Type B pancreatic cell (in vitro differentiated cells): ENCODE measurements at places on chromosomes 13 and 19. TPM values are rescaled to one million over a fixed set of nuclear protein-coding genes. Genes with fewer than 3 reads are reported as not detected.

GRCh38 chr19:43610493-43610892, 1.4 kb upstream of the SRRM5 start:
- DNase-seq: no peak
- H3K27ac ChIP-seq: no peak overlapping the region
- H3K27me3 ChIP-seq: no peaks in the 10 kb centered on the region
- peaks cover 31% of the 10 kb centered on the region for H3K36me3 ChIP-seq
- peaks cover 13% of the 10 kb centered on the region for H3K4me1 ChIP-seq

Gene CBY2
- not detected in 2 replicates for total RNA-seq

DNA sequence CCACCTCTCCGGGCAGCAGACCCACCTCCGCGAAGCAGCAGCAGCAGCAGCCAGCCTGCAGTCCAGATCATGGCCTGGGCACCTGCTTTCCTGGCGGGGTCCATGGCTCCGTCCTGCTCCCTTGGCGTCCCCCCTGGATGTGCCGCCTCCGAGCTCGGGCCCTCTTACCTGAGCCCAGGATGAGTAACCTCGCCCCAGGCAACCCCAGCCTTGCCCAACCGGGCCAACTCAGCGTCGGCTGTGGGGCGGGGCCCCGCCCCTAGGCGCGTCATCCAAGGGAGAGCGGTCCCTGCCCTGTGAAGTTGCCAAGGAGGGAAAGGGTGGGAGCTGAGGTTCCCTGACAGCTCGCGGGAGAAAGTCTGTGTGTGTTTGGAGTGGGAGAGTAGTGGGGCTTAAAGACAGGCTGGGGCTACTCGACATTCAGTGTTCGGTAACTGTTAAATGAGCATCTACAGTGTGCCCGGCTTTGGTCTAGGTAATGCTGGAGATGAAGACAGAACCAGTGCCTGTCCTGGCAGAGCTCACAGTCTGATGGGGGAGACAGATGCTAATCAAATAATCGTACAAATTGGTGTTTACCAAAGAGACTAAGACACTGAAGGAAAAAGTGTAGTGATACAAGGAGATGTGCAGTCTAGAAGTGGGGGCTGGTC, at the start of gene LYPD3:
LYPD3 (minus strand) TSS at position 141 of the 653 bp plus-strand sequence; CDS start at position 104, 37 bp downstream.
- peaks cover 3% of the 10 kb centered on the region for H3K27me3 ChIP-seq
- H3K36me3 ChIP-seq: no peaks in the 10 kb centered on the region
- H3K4me3 ChIP-seq: peak within 1 kb of the TSS; percentile 96
- DNase-seq: no peak
- peak within 1 kb of the TSS; percentile 95 for H3K27ac ChIP-seq

DNA sequence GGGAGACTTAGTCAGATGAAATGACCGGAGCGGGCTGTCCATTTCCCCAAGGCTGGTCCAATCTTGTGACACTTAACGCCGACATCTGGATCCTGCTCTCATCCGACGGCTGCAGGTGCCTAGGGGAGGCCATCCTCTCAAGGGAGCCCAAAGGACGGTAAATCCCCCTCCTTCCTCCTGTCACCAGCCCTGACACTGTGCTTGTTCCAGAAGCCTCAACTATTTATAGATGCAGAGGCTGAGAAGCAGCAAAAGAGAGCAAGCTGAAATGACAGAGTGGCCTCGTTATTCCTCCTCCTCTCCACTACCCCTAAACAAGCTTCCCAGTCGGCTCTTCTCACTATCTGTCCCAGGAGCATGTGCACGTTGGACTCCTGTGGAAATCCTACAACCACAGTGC, 533.7 kb downstream of the LIG4 start:
- no peak overlapping the region for H3K27ac ChIP-seq
- H3K27me3 ChIP-seq: peaks cover 3% of the 10 kb centered on the region
- no peak for DNase-seq
- no peaks in the 10 kb centered on the region for H3K4me1 ChIP-seq
- no peaks in the 10 kb centered on the region for H3K36me3 ChIP-seq

DNA sequence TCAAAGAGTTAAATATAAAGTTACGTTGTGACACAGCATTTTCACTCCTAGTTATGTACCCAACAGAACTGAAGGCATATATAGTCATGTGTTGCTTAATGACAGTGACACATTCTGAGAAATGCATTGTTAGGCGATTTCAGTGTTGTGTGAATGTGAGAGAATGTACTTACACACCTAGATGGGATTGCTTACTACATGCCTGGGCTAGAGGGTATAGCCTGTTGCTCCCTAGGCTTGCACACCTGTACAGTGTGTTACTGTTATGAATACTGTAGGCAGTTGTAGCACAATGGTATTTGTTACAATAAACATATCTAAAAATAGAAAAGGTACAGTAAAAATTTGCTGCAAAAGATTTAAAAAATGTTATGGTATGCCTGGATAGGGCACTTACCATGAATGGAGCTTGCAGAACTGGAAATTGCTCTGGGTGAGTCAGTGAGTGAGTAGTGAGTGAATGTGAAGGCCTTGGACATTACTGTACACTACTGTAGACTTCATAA, 89.2 kb downstream of the DHRS12 start:
- no peak overlapping the region for H3K4me3 ChIP-seq
- peaks cover 5% of the 10 kb centered on the region for H3K36me3 ChIP-seq
- H3K27ac ChIP-seq: peak overlapping the region; percentile 92
- no peaks in the 10 kb centered on the region for H3K4me1 ChIP-seq

Gene CYP4F22
- total RNA-seq: not detected in 2 replicates

DNA sequence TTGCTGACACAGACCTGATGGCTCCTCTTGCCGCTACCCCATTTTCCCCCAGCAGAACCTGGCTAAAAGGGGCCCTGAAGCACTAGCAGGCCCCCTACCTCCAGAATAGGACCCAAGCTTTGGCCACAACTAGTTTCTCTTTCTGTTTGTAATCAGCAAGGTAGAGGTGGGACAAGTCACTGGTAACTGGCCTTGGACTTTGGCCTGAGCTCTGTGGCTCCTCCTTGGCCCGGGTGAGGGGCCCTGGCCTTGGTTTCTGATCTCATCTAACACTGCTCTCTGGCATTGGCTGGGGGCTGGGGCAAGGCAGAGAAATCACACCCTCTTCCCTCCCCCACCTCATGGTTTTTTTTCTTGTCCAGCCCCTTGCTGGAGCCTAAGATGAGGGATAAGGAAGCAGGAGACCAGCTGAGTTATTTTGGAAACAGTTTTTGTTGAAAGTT, 2.1 kb downstream of the CALM3 start:
- H3K4me3 ChIP-seq: peak overlapping the region; percentile 100
- peak overlapping the region; percentile 87 for H3K27ac ChIP-seq
- peaks cover 11% of the 10 kb centered on the region for H3K36me3 ChIP-seq
- peaks cover 22% of the 10 kb centered on the region for H3K4me1 ChIP-seq
- H3K27me3 ChIP-seq: peaks cover 2% of the 10 kb centered on the region

GRCh38 chr19:36638862-36639510, 27.7 kb downstream of the ZNF461 start:
- H3K27me3 ChIP-seq: no peaks in the 10 kb centered on the region
- no peak overlapping the region for H3K4me3 ChIP-seq
- H3K4me1 ChIP-seq: no peaks in the 10 kb centered on the region

DNA sequence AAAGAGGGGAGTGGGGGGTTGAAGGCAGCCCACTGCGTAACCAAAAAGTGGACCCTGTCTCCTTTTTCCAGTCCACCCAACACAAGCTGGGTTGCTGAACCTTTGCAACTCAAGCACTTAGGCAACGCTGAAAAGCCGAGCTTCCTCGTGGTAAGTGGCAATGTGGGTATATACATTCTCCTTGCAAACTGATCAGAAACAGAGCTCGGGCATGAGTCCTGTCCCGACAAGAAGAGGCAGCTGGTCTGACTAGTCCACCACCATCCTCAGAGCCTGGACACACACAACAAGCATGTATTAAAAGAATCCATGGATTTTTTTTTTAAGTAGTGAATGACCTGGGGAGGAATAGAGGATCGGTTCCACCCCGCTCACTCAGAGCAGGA, 240.6 kb upstream of the ZNF507 start:
- peaks cover 27% of the 10 kb centered on the region for H3K27me3 ChIP-seq
- H3K36me3 ChIP-seq: no peaks in the 10 kb centered on the region
- H3K27ac ChIP-seq: no peak overlapping the region
- DNase-seq: no peak

GRCh38 chr19:18424122-18424889, 5.1 kb downstream of the SSBP4 start:
- no peak for DNase-seq
- H3K27ac ChIP-seq: peak overlapping the region; percentile 70
- H3K4me3 ChIP-seq: peak overlapping the region; percentile 56
- no peaks in the 10 kb centered on the region for H3K36me3 ChIP-seq

GRCh38 chr13:79160818-79161217, 245.2 kb downstream of the RBM26 start:
- no peaks in the 10 kb centered on the region for H3K4me1 ChIP-seq
- no peak overlapping the region for H3K27ac ChIP-seq
- no peak for DNase-seq

Gene RPL36
- 1,016 and 1,024 TPM in 2 replicates for total RNA-seq

DNA sequence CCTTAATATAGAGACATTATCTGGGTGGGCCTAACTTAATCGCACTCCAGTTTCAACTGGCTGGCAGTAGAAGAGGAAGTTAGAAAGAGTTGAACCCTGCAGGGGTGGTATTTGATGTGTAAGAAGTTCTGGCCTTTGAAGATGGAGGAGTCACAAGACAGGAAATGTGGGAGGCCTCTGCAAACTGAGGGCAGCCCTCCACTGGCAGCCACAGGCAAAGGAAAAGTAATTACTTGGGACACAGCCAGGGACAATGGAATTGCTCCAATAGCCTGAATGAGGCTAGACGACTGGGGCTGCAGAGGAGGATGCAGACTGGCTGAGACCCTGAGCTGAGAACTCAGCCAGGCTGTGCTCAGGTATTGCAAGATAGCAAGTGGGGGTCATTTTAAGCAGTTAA, 703.3 kb upstream of the ARGLU1 start:
- no peaks in the 10 kb centered on the region for H3K36me3 ChIP-seq
- H3K27me3 ChIP-seq: no peaks in the 10 kb centered on the region
- H3K4me3 ChIP-seq: no peak overlapping the region
- H3K27ac ChIP-seq: no peak overlapping the region

- no peak for DNase-seq
- no peaks in the 10 kb centered on the region for H3K27me3 ChIP-seq
- H3K4me1 ChIP-seq: peaks cover 5% of the 10 kb centered on the region
These were observed 203.2 kb downstream of the FGF14 start for GRCh38 chr13:102198418-102199311.

GRCh38 chr19:49347835-49348234, 12.6 kb downstream of the CD37 start:
- H3K36me3 ChIP-seq: peaks cover 37% of the 10 kb centered on the region
- no peaks in the 10 kb centered on the region for H3K4me1 ChIP-seq
- peak overlapping the region; percentile 36 for H3K27ac ChIP-seq
- DNase-seq: no peak
- H3K27me3 ChIP-seq: no peaks in the 10 kb centered on the region
- no peak overlapping the region for H3K4me3 ChIP-seq

DNA sequence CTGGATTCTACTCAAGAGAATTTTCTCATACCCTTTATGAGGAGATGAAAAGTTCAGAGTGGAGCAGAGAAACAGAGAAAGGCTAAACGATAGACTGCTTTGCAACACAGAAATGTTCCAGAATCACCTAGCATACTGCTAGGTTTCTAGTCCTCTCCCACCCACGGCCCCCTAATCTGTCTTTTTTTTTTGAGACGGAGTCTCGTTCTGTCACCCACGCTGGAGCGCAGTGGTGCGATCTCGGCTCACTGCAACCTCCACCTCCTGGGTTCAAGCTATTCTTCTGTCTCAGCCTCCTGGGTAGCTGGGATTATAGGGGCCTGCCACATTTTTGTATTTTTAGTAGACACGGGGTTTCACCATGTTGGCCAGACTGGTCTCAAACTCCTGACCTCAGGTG, 4.8 kb downstream of the SUGP2 start:
- DNase-seq: no peak
- peaks cover 25% of the 10 kb centered on the region for H3K36me3 ChIP-seq
- no peaks in the 10 kb centered on the region for H3K27me3 ChIP-seq

- no peak overlapping the region for H3K27ac ChIP-seq
- DNase-seq: no peak
- H3K4me1 ChIP-seq: no peaks in the 10 kb centered on the region
- peaks cover 10% of the 10 kb centered on the region for H3K27me3 ChIP-seq
- H3K4me3 ChIP-seq: no peak overlapping the region
- no peaks in the 10 kb centered on the region for H3K36me3 ChIP-seq
These were observed 93.2 kb upstream of the SERP2 start for GRCh38 chr13:44280456-44280855.

GRCh38 chr13:23678795-23679194, 108.6 kb downstream of the TNFRSF19 start:
- peak overlapping the region; percentile 50 for H3K27ac ChIP-seq
- peaks cover 27% of the 10 kb centered on the region for H3K36me3 ChIP-seq
- DNase-seq: no peak
- no peak overlapping the region for H3K4me3 ChIP-seq
- peaks cover 21% of the 10 kb centered on the region for H3K4me1 ChIP-seq

DNA sequence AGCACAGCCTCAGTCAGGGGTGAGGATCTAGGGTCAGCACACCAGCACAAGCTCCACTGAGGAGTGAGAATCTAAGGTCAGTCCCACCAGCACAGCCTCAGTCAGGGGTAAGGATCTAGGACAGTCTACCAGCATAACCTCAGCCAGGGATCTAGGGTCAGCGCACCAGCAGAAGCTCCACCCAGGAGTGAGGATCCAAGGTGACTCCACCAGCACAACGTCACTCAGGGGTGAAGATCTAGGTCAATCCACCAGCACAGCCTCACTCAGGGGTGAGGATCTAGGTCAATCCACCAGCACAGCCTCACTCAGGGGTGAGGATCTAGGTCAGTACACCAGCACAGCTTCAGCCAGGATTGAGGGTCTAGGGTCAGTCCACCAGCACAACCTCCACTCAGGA, 64.5 kb downstream of the RAB20 start:
- DNase-seq: no peak
- H3K36me3 ChIP-seq: peaks cover 32% of the 10 kb centered on the region
- peaks cover 6% of the 10 kb centered on the region for H3K4me1 ChIP-seq
- no peak overlapping the region for H3K4me3 ChIP-seq
- no peak overlapping the region for H3K27ac ChIP-seq
- H3K27me3 ChIP-seq: no peaks in the 10 kb centered on the region

DNA sequence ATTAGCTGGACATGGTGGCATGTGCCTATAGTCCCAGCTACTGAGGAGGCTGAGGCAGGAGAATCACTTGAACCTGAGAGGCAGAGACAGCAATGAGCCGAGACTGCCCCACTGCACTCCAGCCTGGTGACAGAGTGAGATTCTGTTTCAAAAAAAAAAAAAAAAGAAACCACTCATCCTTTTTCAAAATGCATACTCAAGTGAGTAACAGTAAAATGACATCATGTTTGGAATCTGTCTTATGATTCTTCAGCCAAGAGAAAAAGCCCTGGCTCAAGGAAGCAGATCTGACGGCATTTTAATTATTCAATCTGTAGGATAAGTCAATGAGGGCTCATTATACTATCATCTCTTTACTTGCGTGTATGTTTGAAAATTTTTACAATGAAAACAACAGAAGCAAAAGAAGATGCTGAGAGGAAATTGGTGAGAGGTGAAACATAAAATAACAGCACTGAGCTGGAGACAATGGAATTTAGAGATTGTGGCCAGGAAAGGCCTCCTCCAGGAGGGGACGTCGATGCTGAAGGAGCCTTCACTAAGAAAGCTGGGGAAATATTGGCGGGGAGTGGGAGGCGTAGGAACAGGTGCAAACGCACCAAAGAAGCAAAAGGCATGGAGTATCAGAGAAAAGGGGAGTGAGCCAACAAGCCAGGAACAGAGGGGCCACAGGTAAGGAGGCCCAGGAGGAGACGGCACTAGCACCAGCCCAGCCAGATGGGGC, 12.9 kb upstream of the CCNE1 start:
- H3K27ac ChIP-seq: peak overlapping the region; percentile 61
- H3K4me1 ChIP-seq: peaks cover 11% of the 10 kb centered on the region
- no peaks in the 10 kb centered on the region for H3K27me3 ChIP-seq
- H3K36me3 ChIP-seq: no peaks in the 10 kb centered on the region
